ENCODE measurements at places on chromosomes 3 and 15. TPM values are rescaled to one million over a fixed set of nuclear protein-coding genes. Genes with fewer than 3 reads are reported as not detected.

The TRIM71 gene
- total RNA-seq: not detected

The GPR15 gene
- total RNA-seq: not detected

The CKMT1A gene
- total RNA-seq: 17.3 TPM

The STAC gene
- 7.7 TPM for total RNA-seq

The STX19 gene
- total RNA-seq: 0.72 TPM

The CIB2 gene
- 4.7 TPM for total RNA-seq

The PEAK1 gene
- 5.8 TPM for total RNA-seq

The HHLA2 gene
- not detected for total RNA-seq

The PPP1R14D gene
- total RNA-seq: not detected

The CFAP91 gene
- total RNA-seq: 0.48 TPM

The SPESP1 gene
- 5.3 TPM for total RNA-seq

The ELL3 gene
- 27.3 TPM for total RNA-seq

All from tracheal epithelial cell (primary cell).